Mesothelial cell of epicardium (in vitro differentiated cells): ENCODE measurements at places on chromosomes 5 and 9.

DNA sequence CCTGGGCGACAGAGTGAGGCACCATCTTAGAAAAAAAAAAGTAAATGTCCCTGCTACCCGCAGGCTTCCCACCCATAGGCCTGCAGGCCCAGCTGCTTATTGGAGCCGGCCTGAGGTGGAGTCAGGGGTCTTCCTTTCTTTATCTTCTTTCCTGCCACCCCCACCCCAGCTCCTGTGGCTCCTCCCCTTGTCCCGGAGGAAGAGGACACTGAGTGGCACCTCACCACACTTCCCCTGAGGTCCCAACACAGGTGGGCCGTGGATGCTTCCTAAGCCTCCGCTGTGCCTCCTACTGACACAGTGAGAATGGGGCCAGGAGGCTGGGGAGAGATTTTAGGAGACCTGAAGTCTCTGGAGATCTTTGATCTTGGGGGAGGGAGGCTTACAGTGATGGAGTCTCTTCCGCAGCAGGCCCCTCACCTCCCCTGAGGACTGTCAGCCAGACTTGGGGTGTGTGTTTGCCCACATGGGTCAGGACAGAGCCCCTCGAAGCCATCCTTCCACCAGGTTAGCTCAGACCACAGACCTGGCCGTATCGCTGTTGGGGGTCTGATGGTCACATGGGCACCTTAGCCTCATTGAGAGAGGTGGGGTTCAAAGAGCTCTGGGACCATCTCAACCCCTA, 135.4 kb upstream of the IER5L start:
- no peak for DNase-seq

DNA sequence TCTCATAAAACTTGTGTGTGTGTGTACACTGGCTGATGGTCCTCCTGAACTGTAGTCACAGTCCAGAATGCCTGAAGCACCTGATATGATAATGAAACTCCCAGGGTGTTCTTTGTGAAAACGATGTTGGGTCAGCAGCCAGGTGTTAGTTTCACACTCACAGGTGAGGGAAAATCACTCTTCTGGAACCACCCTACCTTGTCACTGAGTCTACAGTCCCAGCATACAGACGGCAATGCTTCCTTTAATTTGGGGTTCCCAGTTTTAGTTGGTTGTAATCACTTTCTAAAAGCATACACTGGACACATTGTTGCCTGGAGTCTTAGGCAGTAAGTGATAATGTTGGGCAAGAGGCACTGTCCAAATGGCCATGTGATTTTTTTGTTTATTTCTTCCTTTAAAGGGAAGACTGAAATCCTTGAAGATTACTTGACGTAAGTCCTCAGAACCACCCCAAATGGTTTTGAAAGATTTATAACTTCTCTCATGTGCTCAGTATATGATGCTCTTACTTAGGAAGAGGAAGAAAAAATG, 18.2 kb upstream of the MGAT1 start:
- no peak for DNase-seq

- DNase-seq, result no peak
Observed at GRCh38 chr9:18855656-18856055, 177.4 kb downstream of the SAXO1 start.

- no peak for DNase-seq
Observed at GRCh38 chr9:113307396-113307975, 4.3 kb upstream of the RNF183 start.

GRCh38 chr9:88173378-88173999, 35.2 kb upstream of the SPATA31C2 start:
- no peak for DNase-seq

DNA sequence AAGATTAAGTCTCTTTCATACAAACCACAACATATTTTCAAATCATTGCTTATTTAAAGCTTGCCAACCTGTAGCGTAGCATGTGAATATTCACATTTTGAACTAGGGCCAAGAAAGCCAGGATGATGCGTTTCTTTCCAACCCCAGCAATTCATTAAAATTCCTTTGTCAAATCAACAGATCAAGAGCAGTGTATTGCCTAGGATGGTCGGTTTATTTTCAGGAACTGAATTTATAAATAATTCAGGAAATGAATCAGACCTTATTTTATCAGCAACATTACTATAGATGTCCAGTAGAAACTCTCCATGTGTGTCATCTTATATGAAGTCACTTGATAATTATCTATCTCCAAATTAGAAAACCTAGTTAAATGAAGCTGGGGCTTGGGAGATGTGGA, 13.2 kb upstream of the AUH start:
- DNase-seq, result no peak
